ENCODE measurements at places on chromosomes 1 and 21. TPM values are rescaled to one million over a fixed set of nuclear protein-coding genes. Genes with fewer than 3 reads are reported as not detected.

RGS8 gene
- under 0.01 TPM for total RNA-seq

OR10J1 gene
- total RNA-seq, result not detected

ZNF436 gene
- total RNA-seq, result 18.0 TPM

CD34 gene
- total RNA-seq, result 0.53 TPM

FCGR3A gene
- total RNA-seq, result not detected

VSIG8 gene
- total RNA-seq, result under 0.01 TPM

OR2T35 gene
- not detected for total RNA-seq

RBP7 gene
- not detected for total RNA-seq

PTGER3 gene
- total RNA-seq, result 0.13 TPM

C1orf94 gene
- total RNA-seq, result 0.06 TPM
